ENCODE measurements at places on chromosomes 12 and 14. TPM values are rescaled to one million over a fixed set of nuclear protein-coding genes. Genes with fewer than 3 reads are reported as not detected.

The KERA gene
- not detected for total RNA-seq

The PIWIL1 gene
- total RNA-seq: not detected

The VRTN gene
- total RNA-seq: not detected

- no peak for DNase-seq
Measured at GRCh38 chr12:49868952-49869815, 26.3 kb upstream of the BCDIN3D start.

DNA sequence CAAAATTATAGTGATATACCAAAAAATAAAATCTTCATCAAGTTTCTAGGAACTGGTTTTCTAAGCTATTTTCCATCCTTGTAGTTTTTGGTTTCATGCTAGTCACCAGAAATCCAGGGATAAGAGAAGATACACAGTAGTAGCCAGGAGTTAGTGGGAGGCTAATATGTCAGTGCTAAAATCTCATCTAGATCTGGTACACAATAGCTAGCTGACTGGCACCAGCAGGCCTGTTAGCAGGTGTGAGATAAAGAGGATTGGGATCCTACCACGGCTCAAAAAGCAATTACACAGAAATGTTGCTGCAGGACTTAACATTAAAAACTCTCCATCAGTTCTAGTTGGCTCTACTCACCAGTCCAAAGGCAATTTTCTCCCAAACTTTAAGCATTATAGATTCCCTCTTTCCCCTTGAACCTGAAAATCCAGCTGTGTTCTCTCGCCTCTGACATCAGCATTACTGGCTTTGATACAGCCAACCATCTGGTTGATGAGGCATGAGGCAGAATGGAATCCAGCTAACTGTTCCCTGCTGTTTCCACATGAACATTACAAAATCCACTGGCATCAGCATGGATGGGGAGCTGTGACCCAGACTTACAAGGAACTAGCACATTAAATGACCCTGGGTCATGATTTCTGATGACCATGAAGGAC is 41.8 kb upstream of the CCDC196 start:
- DNase-seq: no peak

- no peak for DNase-seq
Measured at GRCh38 chr14:102373110-102373509, 10.4 kb downstream of the TECPR2 start.
